LNCaP clone FGC (cell line): ENCODE measurements at places on chromosomes 7 and 10.

DNA sequence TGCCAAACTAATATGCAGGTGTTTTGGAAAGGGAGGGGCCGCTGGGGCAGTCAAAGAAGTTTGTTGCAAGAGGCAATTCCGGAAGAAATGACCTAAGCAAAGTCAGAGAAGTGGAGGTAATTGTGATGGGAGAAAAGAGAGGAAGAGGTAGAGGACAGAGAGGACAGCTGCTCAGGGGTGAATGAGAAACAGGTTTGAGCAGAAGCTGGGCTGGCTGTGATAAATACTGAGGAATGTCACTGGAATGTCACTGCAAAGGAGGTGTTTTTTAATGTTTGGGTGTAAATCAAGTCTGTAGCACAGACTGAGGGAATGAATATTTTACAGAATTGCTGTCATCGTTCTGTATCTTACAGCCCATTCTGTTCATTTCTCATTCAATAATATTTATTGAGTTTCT lies 207.2 kb downstream of the DPP6 start:
- no peak for DNase-seq

DNA sequence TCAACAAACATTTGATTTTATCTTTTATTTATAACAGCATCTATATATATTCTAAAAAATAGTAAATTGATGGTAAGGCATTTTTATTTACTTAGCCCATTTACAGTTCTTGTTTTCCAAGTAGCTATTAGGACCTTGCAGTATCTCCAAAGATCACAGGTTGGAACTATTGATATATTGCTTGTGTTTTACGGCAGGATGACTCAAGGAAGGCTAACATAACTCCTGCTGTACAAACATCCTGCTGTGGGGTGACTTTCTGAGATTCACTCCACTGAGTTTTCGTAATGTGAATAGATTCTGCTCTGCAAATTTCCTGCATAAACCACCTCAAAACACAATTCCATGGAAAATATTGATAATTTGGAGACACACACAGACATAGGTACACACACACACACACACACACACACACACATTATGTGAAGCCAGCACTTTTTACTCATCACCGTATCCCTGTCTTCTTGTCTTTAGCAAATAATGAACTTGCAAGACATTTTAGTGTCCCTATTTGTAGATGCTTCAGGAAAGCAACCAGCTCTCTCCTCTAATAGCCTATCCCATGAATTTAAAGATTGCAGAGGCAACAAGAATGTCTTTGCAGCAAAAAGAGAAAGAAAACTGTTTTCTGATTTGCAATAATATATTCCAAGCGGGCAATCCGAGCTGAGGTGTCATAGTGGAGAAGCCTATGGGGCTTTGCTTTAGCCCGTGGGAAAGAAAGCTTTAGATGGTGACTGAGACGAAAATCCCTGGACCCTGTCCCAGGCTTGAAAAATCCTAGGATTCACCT lies 722 bp downstream of the AGR2 start:
- peak; percentile 78 for DNase-seq

- DNase-seq, result no peak
Measured at GRCh38 chr10:100502926-100503494, 16.7 kb downstream of the SEC31B start.

- DNase-seq, result peak; percentile 15
Measured at GRCh38 chr10:56035489-56035888, 325.6 kb downstream of the ZWINT start.

- DNase-seq, result no peak
Measured at GRCh38 chr7:4841836-4842235, 20.0 kb downstream of the PAPOLB start.

DNA sequence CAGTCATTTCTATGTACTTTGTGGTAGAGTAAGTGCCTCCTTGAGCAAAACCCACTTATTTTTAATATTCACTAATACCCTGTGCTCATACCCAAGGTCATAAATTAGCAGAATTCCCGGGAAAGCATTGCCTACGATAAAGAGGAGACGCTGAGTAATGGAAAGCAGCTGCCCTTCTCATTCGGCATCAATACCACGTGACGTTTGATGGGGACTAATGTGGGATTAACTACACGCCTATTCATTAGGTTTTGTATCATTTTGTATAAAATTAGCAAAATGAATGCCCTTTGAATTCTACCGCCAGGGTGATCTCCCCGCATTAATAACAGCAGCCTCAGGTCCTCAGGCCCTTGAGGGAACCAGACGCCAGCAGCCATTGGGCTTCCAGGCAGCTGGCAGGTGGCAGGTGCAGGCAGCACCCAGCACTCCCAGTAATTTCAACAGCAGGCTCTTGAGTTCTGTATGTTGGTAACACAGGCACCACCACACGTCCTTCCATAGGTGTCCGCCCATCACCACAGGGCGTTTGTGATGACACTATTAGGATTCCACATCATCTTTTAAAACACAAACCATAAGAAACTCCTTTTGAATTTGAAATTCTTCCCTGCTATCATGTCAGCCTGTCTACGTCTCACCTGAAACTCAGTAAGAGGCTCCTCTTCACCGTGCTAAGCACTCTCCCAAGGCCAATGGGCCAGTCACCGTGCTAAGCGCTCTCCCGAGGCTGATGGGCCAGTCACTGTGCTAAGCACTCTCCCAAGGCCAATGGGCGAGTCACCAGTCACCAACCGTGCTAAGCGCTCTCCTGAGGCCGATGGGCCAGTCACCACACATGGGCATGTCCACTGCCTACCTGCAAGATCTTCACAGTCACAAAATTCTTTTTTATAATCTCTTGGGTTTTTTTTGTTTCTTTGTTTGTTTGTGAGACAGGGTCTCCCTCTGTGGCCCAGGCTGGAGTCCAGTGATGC lies 509.4 kb downstream of the PTPRN2 start:
- DNase-seq, result no peak

- no peak for DNase-seq
Measured at GRCh38 chr10:8056871-8057331, 2.4 kb downstream of the GATA3 start.

DNA sequence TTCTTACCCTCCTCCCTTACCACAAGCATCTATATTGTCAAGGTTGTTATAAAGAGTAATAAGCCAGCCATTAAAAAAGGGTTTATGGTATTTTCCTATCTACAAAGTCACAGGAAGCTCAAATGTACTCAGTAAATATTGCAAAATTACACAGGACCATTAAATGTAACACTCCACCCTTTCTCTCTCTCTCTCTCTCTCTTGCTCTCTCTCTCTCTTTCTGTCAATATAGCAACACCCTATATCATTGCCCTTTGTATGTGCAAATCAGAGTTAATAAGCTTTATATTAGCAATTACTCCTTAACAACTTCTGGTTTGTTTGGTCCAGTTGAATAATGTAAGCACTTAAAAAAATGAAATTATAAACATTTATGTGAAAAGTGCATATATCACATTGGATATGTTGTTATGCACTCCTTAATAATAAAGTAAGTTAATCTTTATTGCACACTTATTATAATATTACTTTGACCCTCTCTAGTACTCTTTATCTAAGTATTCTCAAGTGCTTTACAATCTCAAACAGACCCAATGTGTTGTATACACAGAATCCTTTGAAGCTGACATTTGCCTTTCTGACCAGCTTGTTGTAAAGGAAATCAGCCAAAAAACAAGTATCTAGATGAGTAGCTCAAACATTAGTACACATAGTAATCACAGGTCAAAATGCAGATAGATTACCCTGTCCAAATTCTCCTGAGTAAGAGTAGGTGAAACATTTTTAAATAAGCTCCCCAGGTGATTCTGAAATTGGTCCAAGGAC lies 93.2 kb downstream of the CFTR start:
- DNase-seq, result peak; percentile 76

GRCh38 chr10:63137306-63137705 lies 4.2 kb downstream of the NRBF2 start:
- no peak for DNase-seq

GRCh38 chr7:3294432-3295100 lies 6.5 kb upstream of the SDK1 start:
- no peak for DNase-seq

- DNase-seq, result no peak
Measured at GRCh38 chr7:14899030-14899429, 3.5 kb downstream of the DGKB start.

DNA sequence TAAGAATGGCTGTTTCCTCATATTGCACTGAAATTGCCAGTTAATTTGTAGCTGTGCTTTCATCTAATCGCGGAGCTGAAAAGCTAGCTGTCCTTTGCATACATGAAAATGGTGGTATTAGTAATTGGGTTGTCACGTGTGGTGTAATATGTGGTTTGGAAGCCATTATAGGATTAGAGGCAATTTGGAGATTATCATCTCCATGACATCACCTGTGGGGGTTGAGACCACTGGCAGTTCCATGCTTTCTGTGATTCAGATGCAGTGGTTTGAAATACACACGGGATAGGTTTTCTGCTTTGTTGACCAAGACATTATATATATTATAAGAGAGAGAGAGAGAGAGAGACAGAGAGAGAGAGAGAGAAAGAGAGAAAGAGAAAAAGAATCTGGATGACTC lies 180.8 kb downstream of the RAB11FIP2 start:
- DNase-seq, result no peak

GRCh38 chr10:44017483-44018145 lies 367.3 kb downstream of the CXCL12 start:
- DNase-seq, result no peak

GRCh38 chr10:29948881-29949355 lies 110.5 kb downstream of the JCAD start:
- no peak for DNase-seq

DNA sequence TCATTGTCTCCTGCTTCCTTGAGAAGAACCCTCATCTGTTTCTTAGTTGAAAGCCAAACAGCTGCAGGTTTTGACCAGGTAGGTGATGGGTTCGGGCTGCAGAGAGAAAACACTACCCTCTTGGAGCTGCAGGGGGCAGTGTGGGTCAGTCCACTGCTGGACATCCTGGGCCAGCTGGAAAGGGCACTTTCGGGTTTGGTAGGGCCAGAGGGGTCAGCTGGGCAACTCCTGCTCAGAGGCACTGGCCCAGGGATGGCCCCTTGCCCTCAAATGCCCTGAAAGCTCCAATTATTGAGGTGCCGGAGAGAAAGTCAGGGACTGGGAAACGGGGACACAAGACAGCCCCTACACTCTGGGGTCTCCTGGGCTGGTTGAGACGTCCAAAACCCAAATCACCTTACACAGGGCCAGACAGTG lies 90.7 kb downstream of the MKI67 start:
- DNase-seq, result no peak

- no peak for DNase-seq
Measured at GRCh38 chr10:110168601-110169481, 38.6 kb upstream of the MXI1 start.

- DNase-seq, result no peak
Measured at GRCh38 chr10:97868134-97868685, 18.6 kb downstream of the GOLGA7B start.

DNA sequence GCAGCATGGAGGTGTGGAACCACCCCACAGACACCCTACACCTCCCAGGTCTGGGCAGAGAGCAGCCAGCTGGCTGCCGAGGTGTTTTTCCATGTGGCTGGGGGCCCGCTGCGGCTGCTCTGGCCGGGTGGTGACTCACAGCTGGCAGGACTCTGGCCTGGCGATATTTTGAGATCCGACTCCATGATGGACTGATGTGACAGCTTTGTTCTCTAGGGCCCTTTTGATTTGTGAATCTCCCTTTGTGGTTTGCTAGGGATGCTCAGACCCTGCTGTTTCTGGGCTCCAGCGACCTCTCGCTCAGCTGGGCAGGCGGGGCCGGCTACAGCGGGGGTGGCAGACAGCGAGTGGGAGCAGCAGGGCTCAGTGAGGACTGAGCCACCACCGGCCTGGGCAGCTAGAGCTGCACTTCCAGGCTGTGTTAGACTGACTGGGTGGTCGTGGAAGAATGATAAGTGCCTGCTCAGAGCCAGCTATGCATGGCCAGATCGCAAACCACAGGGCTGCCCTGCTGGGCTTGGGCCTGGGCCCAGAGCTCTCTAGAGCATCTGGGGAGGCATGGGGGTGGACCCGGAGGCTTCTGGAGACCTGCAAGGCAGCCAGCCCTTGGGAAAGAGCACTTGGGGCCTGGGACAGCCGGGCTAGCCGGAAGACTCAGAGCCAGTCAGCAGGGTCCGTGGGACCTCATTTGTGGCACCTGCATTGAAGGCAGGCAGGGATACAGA lies 46.2 kb upstream of the GDF10 start:
- no peak for DNase-seq

- DNase-seq, result no peak
Measured at GRCh38 chr10:43217563-43218205, 49.2 kb downstream of the RASGEF1A start.

DNA sequence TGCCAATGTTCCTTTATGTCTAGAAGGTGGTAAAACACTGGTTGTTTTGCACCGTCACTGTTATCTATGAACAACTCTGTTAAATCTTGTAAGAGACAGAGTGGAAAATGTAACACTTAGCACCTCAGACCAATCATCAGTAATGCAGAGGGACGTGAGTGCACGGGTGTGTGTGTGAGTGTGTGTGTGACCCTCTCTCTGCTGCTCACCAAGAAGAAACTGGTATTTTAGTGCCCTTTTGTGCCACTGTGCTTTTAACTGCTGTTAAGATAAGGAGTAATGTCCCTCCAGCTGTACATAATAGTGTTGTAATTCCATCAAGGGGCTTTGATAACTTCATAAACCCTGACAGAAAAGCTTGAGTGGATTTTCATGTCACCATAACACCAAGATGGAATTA lies 130.1 kb downstream of the CREB5 start:
- DNase-seq, result no peak

DNA sequence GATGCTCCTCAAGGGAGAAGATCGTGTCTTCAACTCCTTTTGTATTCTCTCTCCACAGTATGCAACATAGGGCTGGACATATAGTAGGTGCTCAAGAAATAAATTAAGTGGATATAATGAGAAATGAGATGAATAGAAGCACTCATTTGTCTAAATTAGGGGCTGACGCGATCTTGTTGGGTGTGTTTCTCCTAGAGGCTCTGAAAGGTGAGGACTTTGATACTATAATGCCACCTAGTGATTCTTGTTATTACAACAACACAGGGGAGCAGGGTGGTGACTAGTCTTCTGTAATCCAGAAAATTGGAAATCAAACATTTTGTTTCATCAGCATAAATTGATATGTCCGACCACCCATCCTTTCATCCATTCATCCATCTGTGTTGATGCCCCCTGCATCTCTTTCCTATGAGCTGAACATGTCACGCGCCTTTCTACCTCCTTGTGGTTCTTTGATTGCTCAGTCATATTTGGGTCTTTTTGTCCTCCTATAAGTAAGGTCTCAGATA lies 3.5 kb upstream of the CFAP58 start:
- DNase-seq, result no peak

DNA sequence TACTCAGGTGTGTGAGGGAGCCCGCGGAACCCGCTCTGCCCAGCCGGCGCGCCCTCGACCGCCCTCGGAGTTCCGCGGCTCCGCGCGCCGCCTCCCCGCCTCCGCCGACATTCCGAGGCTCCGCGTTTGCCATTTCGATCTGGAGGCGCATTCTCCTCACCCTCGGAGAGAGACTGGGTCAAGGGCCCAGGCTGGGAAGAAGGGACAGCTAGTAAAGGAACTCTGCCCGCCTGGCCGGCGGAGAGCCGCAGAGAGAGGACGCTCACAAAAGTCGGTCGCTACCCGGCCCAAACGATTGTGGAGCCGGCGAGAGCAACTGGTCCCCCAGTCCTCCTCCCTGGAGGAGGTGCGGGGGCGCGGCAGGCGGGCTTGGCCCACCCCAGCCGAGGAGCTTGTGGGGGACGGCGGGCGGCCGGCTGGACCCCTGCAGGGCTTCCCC lies 74.5 kb upstream of the LEP start:
- DNase-seq, result no peak

- DNase-seq, result no peak
Measured at GRCh38 chr7:249989-250388, 40.0 kb upstream of the FOXL3 start.
